NB4 (cell line): ENCODE measurements at places on chromosomes 3 and 15.

DNA sequence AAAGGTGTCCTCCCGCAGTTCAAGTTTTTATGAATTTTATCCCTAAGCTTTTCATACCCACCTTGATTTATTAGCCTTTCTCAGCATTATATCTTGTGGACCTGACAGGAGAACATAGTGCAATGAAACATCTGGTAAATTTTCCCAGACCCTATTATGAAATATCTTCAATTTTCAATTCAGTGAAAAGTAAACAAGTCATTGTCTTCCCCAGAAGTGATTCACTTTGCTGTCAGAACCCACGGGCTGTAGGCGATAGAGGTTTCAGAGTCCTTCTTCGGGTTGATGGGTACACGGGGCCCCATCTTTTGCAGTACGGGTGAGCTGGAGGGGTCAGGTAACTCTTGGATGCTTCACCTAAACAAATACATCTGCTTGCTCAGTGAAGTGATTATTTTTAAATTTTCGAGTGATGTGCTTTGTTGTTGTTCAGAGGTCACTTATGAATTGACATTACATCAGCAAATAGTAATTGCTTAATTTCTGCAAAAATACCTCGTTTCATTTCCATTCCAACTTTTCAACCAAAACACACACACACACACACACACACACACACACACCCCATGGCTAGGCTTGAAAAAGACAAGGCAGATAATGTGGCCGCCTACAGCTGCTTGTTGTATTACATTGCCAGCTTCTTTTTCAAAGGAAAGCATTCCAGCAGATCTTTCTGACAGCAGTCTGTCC, 102.9 kb downstream of the SEMA6D start:
- DNase-seq, result no peak

- no peak for DNase-seq
These were observed 203.8 kb downstream of the EPHB1 start for GRCh38 chr3:134998855-134999254.

- DNase-seq, result no peak
These were observed 25.3 kb upstream of the MFSD1 start for GRCh38 chr3:158776531-158776930.

DNA sequence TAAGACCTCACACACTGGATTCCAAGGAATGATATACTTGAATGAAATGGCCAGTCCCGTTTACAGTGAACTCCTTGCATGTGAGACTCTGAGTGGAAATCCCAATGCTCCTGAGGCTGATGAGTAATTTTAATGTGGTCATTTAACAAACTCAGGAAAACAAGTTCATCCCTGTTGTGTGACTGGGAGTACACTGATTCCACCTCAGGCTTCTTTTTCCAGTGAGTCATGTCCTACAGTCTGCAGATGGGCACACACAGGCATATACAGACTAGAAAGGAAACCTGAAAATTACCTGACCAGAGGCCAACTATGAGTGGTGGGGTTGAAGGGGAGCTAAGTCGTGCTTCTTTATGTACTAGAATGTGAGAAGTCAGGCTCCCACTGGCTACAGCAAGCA, 5.8 kb downstream of the SQOR start:
- no peak for DNase-seq

DNA sequence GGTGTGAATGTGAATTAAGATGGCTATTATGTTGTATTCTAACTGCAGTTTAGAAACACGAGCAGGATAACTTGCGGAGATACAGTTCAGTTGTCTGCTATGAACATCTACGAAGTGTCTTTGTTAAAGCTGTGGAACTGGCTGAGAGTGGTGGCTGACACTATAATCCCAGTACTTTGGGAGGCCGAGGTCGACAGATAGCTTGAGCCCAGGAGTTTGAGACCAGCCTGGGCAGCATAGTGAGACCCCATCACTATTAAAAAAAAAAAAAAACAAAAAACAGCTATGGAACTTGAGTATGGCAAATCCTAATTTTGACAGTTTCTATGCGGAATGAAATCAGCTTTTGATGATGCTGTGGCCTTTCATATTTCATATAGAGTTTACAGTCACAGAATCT, 1.7 kb downstream of the EAF1 start:
- DNase-seq, result no peak

- DNase-seq, result no peak
These were observed 846 bp upstream of the POLG start for GRCh38 chr15:89335298-89336041.

DNA sequence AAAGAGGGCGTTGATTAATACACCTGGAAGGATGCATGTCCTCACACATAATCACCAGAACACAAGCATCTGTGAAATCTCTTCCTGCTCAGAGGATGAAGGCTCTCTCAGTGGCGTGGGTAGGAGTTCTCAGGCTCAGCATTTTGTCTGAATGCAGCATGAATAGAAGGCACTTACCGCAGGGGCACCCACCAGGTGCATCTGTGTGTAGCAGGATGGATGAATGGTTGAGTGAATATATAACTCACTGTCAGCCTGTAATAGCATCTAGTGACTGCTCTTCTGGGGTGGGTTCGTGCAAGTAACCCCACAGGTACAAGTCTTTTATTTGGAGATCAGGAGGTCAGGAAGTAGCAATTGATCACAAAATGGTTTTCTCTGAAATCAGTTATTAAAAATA, 143.0 kb downstream of the SQOR start:
- DNase-seq, result no peak

GRCh38 chr3:131658115-131658514, 155.3 kb upstream of the MRPL3 start:
- DNase-seq, result no peak

DNA sequence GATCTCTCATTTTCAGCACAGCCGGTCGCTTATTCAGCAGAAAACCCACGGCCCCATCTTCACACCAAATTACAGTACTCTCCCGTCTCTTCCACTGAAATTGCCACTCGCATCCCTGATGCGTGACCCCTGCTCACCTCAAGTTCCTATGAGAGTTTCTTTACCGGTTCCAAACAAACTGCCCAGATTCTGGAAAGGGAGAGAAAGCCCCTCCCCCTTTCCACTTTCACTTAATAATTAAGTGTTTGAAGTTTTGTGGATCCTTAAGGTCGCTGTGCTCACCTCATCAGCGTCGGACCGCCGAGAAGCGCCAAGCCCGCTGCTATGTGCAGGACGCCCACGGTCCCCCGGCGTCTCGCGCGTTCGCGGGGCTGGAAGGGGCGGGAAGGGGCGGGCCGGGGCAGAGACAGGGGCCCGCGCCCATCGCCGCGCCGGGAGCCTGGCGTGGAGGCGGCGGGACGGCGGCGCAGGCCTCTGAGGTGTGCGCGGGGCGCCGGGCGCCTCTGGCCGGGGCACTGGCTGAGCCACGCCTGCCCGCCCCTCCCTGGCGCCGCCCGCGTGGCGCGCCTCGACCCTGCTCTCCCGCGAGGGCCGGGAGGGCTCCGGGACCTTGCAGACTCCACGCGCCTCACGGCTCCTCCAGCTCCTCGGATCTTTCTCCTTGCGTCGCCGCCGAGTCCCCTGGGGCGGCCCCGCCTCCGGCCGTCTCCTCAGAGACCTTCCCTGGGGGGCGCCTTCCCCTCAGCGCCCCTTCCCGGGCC, at the start of gene GPR156:
TSS of gene GPR156 (minus strand) at position 476 of the 761 bp plus-strand sequence. CDS start 41,124 bp downstream, outside the sequence.
- no peak for DNase-seq

- no peak for DNase-seq
These were observed 145.1 kb downstream of the TP63 start for GRCh38 chr3:189776149-189776824.

GRCh38 chr15:43134157-43134635, 810 bp downstream of the TMEM62 start:
- DNase-seq, result no peak

GRCh38 chr3:187735837-187736236, 9.4 kb downstream of the BCL6 start:
- no peak for DNase-seq

- peak; percentile 97 for DNase-seq
These were observed 23.3 kb upstream of the C15orf39 start for GRCh38 chr15:75178171-75178937.

GRCh38 chr3:64924961-64925360, 237.2 kb upstream of the ADAMTS9 start:
- no peak for DNase-seq

DNA sequence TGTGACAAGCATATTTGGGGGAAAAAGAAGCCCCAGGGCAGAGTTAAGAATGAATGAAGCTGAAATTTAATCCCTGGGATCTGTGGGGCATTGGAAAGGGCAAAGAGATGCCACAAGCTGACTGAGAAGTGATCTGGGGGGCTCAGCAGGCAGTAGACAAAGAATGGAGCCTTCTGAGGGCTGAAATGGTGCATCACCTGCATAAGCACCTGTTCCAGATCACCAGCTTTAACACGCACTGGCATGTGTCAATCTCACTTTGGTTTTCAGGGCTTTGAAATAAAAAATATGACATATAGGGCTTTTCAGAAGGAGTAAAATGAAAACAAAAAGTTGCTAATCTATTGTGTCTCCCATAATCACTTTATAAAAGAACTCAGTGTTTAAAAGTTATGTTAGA, 210.8 kb upstream of the ARHGEF26 start:
- DNase-seq, result no peak

DNA sequence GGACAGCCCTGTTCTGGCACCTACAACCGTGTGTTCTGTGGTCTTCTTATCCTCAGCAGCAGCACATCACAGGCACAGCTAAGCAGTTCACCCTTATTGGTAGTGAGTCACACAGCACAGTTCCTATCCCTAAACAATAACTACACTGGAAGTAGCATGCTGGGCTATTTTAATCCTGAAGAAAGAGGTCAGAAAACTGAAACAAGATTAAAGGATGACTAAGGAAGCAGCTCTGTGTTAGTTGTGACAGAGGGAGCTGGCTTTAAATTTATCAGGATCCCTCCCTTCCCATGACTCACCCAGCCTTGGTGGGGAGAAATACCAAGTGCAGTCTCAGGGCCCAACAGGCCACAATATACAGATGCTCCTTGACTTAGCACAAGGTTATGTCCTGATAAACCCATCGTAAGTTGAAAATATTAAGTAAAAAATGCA, 144.3 kb downstream of the ERC2 start:
- no peak for DNase-seq

DNA sequence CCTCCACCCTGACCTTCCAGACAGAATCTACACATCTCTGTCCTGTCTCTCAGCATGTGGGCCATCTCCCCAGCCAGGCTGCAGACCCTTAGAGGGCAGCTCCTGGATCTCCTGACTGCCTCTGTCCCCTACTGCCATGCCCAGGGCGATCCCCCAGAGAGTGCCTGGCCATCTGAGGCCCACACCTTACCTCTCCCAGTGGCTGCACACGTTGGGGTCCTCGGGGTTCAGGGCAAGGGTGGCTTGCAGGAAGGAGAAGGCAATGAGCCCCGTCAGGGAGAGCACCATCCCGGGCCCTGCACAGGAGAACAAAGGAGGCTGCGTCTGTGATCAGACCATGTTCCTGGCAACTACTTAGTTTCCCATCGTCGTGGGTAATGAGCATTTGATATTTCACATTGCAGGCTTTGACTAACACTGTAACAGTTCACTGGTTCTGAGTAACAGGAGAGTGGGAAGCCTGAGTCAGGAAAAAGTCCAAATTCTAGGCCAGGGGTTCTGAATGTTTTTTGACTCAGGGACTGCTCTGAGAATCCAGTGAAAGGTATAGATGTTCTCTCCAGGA, 125.4 kb downstream of the MEGF11 start:
- no peak for DNase-seq

DNA sequence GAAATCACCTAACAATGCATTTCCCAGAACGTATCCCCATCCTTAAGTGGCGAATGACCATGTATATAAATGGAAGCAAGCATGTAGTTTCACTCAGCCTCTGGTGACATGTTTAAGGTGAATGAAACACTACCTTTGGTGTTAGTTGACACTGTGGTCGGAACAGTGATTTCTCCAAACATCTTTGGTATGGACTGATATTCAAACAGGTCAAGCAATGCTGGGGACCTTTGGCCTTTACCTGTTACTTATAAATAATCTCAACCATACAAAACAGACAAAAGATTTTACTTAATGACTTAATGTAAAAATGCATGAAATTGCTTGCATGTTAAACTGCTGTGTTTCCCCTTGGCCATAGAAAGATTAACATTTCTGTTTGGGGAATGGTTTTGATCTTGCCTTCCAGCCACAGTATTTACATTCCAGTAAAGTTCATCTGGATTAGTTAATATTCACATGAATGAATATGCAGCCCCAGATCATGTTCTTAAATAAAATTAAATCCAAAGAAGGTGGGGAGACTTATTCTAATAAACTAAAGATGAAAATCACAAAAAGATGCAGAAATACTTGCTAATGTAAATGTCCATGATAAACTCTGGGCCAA, 74.4 kb upstream of the HES1 start:
- DNase-seq, result no peak

- no peak for DNase-seq
These were observed 171.5 kb downstream of the IL5RA start for GRCh38 chr3:2938711-2939110.

GRCh38 chr3:60594025-60594424, 657.2 kb downstream of the FHIT start:
- DNase-seq, result no peak

- DNase-seq, result no peak
These were observed 301.9 kb downstream of the CACNA2D3 start for GRCh38 chr3:54424292-54424691.

- DNase-seq, result no peak
These were observed 150.3 kb upstream of the TBL1XR1 start for GRCh38 chr3:177347611-177348010.

DNA sequence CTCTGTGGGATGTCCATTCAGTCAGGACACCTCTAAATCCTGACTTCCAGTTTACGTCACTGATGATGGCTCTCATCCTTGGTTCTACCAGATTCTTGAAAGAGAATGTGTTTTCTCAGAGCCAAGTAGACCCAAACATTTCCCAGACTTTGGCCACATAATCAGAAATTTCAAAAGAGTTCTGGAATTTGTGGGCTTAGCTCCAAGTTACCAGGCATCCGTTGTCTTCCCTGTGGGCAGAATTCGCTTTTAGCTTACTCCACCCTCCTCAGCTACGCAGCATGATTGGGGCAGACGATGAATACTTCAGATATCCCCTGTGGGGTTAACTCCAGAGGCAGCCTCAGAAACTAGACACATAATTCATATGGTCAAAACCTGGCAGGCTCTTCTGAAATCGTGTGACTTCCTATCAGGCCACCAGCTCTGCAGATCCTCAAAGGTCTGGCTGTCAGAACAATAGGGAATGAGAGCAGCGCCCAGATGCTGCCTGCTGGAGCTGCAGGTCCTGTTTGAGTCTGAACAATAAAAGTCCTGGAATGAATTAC, 30.6 kb downstream of the CRTC3 start:
- no peak for DNase-seq

DNA sequence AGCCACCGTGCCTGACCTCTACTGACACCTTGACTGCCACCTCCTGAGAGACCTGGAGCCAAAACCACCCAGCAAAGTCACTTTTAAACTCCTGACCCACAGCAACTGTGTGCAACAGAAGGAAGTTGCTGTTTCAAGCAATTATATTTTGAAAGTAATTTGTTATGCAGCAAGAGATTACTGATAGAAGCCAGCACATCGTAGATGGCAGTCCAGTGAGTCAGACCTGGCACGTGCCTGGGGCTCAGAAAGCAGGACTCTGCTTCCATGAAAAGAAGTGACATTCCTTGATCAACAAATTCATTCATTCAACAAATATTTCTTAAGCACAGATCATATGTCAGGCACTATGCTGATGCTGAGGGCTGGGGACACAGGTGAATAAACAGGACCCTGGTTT, 5.7 kb upstream of the CSPG4 start:
- DNase-seq, result no peak

GRCh38 chr3:154540950-154541604, 111.1 kb upstream of the GPR149 start:
- DNase-seq, result no peak
